NCI-H2081 treated with DMSO at 0.1 percent for 48 hours (cell line): ENCODE measurements at places on chromosomes 13 and 19.

DNA sequence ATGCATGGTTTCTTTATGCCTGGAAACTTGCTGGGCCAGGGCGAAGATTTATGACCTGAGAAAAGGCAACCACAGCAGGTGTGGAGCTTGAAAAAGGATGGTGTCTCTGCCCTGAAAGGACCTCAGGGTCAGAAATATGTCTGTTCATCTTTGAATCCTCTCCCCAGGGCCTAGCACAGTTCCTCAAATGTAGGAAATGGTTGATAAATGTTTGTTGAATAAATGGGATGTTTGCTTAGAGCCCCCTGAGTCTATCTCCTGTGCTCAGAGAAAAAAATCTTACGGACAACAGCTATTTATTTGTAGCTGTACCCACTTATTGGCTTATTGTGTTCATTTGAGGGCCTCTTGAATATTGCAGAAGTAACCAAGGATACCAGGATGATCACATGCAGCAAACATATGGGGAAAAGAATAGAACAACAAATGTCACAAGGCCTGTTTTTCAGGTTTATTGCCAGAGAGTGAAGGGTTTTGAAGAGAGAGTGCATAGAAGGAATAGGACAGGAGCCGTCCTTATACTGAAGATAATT lies 114.5 kb downstream of the KLF5 start:
- no peak for DNase-seq

GRCh38 chr19:51157265-51157664 lies 15.2 kb downstream of the SIGLEC7 start:
- DNase-seq, result no peak

- DNase-seq, result no peak
Measured at GRCh38 chr13:28953714-28954418, 133.7 kb downstream of the MTUS2 start.

DNA sequence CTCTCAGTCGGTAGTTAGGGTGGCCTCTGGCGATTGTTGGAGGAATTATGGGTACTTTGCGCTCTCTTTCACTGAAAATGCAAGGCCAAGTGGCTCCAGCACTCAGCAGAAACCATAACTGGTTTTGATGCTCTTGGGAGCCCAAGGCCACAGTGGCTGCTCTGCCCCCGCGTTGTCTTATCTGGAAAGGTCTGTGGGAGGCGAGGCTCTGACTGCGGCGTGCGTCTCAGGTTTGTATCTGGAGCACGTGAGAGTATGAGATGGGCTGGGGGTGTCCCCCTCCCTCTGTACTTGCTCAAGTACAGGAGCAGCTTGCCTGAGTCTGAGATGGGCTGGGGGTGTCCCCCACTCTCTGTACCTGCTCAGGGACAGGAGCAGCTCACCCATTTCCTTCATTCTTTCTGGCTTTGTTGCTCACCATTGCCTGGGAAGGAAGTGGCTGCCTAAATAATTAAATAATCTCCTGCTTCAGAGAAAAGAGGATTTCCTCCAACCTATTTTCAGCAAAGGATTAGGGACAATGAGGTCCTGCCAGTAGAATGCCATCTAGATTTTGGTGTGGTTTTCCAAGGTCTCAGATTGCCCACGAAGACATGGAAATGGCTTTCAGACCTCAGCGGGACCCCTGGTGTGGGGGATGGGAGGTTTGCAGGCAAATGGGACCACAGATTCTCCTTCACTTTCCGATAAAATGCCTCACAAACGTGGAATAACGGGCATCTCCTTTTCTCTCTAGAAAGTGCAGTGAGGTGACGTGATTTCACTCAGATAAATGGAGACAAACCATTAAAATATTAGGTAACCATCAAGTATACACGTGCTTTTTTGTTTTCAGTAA lies 14.7 kb downstream of the ATP11A start:
- no peak for DNase-seq

GRCh38 chr19:58154287-58154678 lies 3.7 kb upstream of the ZNF329 start:
- DNase-seq, result no peak

- no peak for DNase-seq
Measured at GRCh38 chr19:31497709-31498108, 148.5 kb upstream of the TSHZ3 start.

- no peak for DNase-seq
Measured at GRCh38 chr13:29081036-29081435, 260.9 kb downstream of the MTUS2 start.

- no peak for DNase-seq
Measured at GRCh38 chr19:19399733-19400433, 5.6 kb upstream of the GATAD2A start.
